ENCODE measurements at places on chromosomes 4 and X. TPM values are rescaled to one million over a fixed set of nuclear protein-coding genes. Genes with fewer than 3 reads are reported as not detected.
A peak's percentile ranks its signal among the peaks of the same experiment; 100 is the strongest.

- peak; percentile 85 for DNase-seq
These were observed 3.3 kb downstream of the KLF3 start for GRCh38 chr4:38667085-38667893.

DNA sequence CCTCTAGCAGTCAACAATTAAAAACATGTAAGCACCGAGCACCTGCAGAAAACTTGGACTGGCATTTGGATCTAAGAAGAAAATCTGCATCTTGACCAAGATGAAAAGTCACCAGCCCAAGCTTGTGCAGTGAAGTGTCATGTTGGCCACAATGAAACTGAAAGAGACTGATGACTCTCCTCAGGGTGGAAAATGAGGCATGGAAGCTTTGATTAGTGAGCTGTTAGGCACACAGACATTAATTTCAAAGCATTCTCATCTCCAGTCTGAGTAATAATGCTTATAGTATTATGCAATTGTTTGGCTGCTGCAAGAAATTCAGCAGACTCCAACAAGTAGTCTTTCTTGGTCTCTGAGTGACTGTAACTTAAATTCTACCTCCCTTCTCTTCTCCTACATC, 150.1 kb downstream of the AR start:
- no peak for DNase-seq

DNA sequence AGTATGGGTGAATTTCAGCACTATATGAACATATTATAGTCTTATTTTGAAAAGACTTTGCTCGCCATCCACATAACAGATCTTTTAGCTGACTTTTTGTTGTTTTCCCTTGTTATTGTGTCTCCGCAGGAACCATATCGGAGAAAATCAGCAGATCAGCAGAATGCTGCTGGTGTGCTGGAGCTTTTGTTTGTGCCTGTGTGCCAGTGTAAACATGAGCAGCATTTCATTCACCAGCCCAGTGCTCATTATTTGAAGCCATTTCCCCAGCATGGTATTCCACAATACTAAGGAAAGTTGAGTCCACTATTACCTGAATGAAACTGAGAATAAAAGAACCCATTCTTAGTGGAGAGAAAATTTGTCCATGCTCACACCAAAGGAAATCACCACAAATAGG, 261.8 kb upstream of the ARX start:
- DNase-seq: no peak

DNA sequence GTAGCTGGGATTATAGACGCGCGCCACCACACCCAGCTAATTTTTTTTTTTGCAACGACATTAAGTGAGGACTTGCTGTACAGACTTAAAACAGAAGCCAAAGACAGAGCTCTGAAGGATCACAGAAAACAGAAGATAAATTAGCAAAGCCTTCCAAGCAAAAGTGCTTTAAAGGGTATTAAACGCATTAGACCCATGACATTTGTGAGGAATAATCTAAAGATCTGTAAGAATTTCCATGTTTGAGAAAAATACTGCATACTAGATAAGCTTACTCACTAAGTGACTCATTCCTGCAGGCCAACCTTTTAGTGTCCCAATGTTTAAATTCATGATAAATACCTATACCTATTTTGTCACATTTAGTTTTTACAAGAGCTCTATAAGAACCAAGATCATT, 27.4 kb downstream of the SMARCA1 start:
- peak; percentile 59 for DNase-seq

- no peak for DNase-seq
These were observed 511.5 kb upstream of the GALNT7 start for GRCh38 chr4:172657081-172657480.

- DNase-seq: no peak
These were observed 79.8 kb upstream of the LHFPL1 start for GRCh38 chrX:112759512-112759911.

GRCh38 chrX:39808471-39808917, 289.3 kb downstream of the BCOR start:
- DNase-seq: peak; percentile 32

GRCh38 chr4:41214136-41214824, at the start of gene APBB2:
TSS of gene APBB2 (minus strand) at chr4:41214542. CDS start at chr4:41033254, 181,288 bp downstream.
- peak; percentile 96 for DNase-seq

DNA sequence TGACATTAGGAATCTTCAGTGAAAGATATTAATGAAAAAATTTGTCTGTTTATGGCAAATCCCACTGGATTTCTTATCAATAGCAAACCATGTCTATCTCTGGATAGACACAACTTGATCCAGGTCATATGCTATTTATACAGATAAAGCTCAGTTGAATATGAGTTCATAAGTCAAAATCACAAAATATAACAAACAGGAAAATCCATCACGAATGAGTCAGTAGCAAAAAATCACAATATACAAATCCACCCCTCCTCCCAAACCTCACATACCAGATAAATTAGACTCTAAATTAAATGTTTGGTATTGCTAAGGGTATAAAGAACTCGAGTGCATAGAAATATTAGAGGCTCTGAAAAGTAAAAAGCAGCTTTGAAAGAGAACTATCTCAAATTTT, 420.5 kb downstream of the TLL1 start:
- DNase-seq: peak; percentile 28

GRCh38 chr4:81724925-81725329, 253.2 kb upstream of the RASGEF1B start:
- no peak for DNase-seq

DNA sequence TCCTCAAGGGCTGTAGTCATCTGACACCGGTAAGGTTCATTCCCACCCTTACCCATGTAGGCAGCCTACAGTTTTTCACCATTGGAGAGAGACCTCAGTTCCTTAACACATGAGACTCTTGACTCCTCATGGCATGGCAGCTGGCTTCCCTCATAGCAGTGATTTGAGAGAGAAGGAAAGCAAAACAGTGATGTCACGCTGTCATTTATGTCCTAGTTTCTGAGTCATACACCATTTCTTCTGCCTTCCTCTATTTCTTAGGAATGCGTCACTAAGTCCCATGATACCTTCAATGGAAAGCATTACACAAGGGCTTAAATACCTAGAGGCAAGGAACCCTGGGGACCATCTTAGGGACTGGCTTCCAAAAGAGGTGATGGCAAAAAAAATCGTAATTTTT, 226.1 kb downstream of the SPCS3 start:
- no peak for DNase-seq

LSM6 gene
- 76.3 TPM for total RNA-seq

SPARCL1 gene
- total RNA-seq: not detected

TENM3 gene
- total RNA-seq: 5.4 TPM

TCEAL7 gene
- total RNA-seq: not detected

UBA6 gene
- total RNA-seq: 94.6 TPM
